ENCODE measurements at places on chromosomes 4 and X. TPM values are rescaled to one million over a fixed set of nuclear protein-coding genes. Genes with fewer than 3 reads are reported as not detected.

DNA sequence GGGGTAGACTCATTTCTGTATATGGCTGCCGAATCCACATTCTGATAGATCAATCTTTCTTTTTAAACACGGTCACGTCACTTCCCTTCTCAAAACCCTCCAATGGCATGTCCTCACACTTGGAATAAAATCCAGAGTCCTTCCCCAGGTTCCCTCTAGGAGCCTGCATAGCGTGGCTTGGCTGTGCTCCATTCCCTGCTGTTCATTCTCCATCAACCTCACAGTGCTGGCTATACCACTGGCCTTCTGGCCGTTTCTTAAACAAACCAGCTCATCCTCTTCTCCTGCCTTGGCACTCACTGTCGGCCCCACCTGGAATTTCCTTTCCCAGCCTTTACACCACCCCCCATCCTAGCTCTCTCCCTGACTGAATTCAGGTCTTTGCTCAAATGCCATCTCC is 77.1 kb downstream of the RBM47 start:
- H3K4me3 ChIP-seq, result no peak overlapping the region
- no peak overlapping the region for H3K27ac ChIP-seq
- H3K36me3 ChIP-seq, result no peaks in the 10 kb centered on the region
- no peak for DNase-seq

- H3K4me1 ChIP-seq, result no peaks in the 10 kb centered on the region
- H3K27ac ChIP-seq, result no peak overlapping the region
- no peak overlapping the region for H3K4me3 ChIP-seq
- no peaks in the 10 kb centered on the region for H3K27me3 ChIP-seq
Measured at GRCh38 chrX:4225086-4225485, 511.6 kb upstream of the PRKX start.

DNA sequence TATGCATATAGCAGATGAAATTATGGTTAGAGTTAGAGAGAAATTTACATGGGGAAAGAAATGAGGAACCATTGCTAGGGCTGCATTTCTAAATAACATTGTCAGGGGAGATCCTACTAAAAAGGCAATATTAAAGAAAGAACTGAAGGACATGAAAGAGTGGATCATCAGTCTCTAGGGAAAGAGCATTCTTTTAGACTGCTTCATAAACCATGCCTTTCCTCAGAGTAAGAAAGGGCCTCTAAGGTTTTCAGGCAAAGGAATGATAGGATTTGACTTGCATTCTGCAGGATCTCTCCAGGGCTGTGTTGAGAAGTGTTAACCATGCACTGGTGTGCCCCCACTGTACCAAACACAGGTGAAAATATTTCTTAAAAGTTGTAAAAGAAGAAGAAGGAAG is 385.4 kb upstream of the MAD2L1 start:
- H3K4me3 ChIP-seq, result no peak overlapping the region
- no peak overlapping the region for H3K27ac ChIP-seq
- no peaks in the 10 kb centered on the region for H3K36me3 ChIP-seq
- no peaks in the 10 kb centered on the region for H3K27me3 ChIP-seq

DNA sequence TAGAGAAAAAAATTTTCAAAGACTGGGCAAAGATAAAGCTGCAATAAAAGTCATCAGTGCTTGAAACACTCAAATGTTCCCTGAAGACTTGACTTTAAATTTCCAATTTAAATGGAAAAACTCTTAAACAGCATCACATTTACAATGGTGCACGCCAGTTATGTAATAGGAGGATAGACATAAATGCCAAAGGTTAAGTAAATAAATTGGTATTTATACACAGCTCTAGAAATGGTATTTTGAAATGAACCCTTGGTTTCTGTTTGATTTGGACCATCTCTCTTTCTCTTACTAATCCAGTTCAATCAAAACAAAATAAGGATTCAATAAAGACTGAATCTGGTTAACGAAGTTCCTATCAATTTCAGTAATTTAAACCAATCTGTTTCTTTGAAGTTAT is 272.6 kb downstream of the GPM6A start:
- no peak overlapping the region for H3K4me3 ChIP-seq
- no peaks in the 10 kb centered on the region for H3K4me1 ChIP-seq

GRCh38 chr4:26784207-26784865 is 76.3 kb upstream of the STIM2 start:
- no peak for DNase-seq
- no peak overlapping the region for H3K27ac ChIP-seq
- no peaks in the 10 kb centered on the region for H3K36me3 ChIP-seq
- peaks cover 23% of the 10 kb centered on the region for H3K4me1 ChIP-seq
- no peak overlapping the region for H3K4me3 ChIP-seq

- no peaks in the 10 kb centered on the region for H3K4me1 ChIP-seq
- no peak overlapping the region for H3K4me3 ChIP-seq
- no peak overlapping the region for H3K27ac ChIP-seq
- no peak for DNase-seq
Measured at GRCh38 chr4:15963576-15963975, 601 bp upstream of the FGFBP2 start.

- H3K4me3 ChIP-seq, result no peak overlapping the region
- H3K36me3 ChIP-seq, result no peaks in the 10 kb centered on the region
- H3K27me3 ChIP-seq, result no peaks in the 10 kb centered on the region
Measured at GRCh38 chr4:9971711-9972110, 49.6 kb downstream of the SLC2A9 start.

DNA sequence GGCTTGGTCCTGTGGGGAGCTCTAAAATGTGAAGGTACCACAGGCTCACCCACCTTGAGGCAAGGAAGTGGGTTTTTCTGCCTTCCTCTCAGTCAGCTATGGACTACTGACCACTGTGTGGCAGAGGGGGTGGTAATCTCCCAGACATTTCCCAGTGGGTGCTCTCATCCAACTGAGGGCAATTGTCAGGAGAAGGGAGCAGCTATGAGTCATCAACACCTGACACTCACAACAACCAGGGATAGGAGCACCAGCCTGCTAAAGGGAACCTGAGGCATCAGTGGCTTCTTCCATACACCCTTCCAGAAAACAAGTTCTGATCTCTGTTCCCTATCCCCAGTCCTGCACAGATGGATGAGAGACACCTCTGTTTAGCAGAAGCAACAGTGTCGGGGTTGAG is 468.8 kb downstream of the BCOR start:
- no peak overlapping the region for H3K4me3 ChIP-seq
- H3K27me3 ChIP-seq, result peaks cover 2% of the 10 kb centered on the region
- H3K27ac ChIP-seq, result no peak overlapping the region
- H3K36me3 ChIP-seq, result no peaks in the 10 kb centered on the region
- no peaks in the 10 kb centered on the region for H3K4me1 ChIP-seq

DNA sequence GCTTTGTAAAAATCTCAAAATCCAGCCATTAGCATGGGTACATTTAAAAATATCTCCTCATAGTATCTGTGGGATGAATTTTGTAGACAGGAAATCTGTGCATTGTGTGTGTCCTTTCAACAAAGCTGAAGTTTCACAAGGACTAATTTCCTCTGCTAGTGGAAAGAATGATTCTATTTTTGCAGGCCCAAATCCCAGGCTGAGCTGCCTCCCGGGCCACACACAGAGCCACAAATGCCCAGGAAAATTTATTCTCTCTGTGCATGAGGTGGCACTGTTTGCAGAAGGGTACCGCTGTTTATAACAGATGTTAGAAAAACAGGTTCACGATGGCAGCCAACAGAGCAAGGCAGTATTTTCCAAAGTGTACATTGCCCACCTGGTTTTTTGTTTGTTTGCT is 11.0 kb upstream of the VCX3B start:
- no peak for DNase-seq
- H3K4me3 ChIP-seq, result no peak overlapping the region
- H3K36me3 ChIP-seq, result peaks cover 3% of the 10 kb centered on the region
- H3K27me3 ChIP-seq, result peaks cover 2% of the 10 kb centered on the region
- no peak overlapping the region for H3K27ac ChIP-seq

- no peak for DNase-seq
- H3K27me3 ChIP-seq, result peaks cover 5% of the 10 kb centered on the region
- H3K4me1 ChIP-seq, result no peaks in the 10 kb centered on the region
- peaks cover 4% of the 10 kb centered on the region for H3K36me3 ChIP-seq
- no peak overlapping the region for H3K27ac ChIP-seq
Measured at GRCh38 chr4:125590158-125590557, 275.4 kb downstream of the FAT4 start.

DNA sequence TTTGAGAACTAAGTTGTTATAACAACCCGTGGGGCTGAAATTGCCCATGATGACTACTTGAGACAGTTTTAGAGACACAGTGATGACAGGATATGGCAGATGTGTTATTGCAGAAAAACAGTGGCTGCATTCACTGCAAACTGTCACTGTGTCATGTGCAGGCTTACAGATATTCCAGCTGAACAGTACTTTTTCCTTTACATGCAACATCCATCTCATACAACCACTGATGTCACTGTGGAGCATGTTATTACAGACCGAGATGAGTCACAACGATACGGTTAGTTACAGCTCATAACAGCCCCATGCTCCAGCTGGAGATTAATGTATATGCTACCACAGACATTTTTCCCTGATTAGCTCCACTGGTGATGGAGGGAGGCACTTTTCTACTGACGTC is 207.4 kb downstream of the TMA16 start:
- no peaks in the 10 kb centered on the region for H3K4me1 ChIP-seq
- H3K36me3 ChIP-seq, result no peaks in the 10 kb centered on the region
- DNase-seq, result no peak
- no peak overlapping the region for H3K4me3 ChIP-seq

Gene P2RY4
- total RNA-seq, result 0.38 TPM

Gene FGA
- not detected for total RNA-seq

Gene WDR17
- 0.64 TPM for total RNA-seq

Gene DACH2
- total RNA-seq, result 0.08 TPM
